Glomerular endothelial cell (primary cell): ENCODE measurements at places on chromosomes 11 and 22. TPM values are rescaled to one million over a fixed set of nuclear protein-coding genes. Genes with fewer than 3 reads are reported as not detected.

The NXPE4 gene
- not detected in 2 replicates for total RNA-seq

The KDELR3 gene
- total RNA-seq, result 36.2 and 61.1 TPM in 2 replicates

The CHRNA10 gene
- total RNA-seq, result 0.92 and 1.5 TPM in 2 replicates

The SLC22A12 gene
- total RNA-seq, result not detected in 2 replicates

The TSPAN4 gene
- 121 and 134 TPM in 2 replicates for total RNA-seq

The ISX gene
- total RNA-seq, result not detected in 2 replicates

The RAG2 gene
- not detected in 2 replicates for total RNA-seq

The DNAJB13 gene
- not detected in 2 replicates for total RNA-seq

The SLC25A18 gene
- not detected in 2 replicates for total RNA-seq

The BIK gene
- total RNA-seq, result 0.58 and 2.5 TPM in 2 replicates

The ACRV1 gene
- total RNA-seq, result not detected in 2 replicates

The SLC5A12 gene
- total RNA-seq, result 0.06 TPM in 1 of 2 replicates, not detected in the other

The RFPL2 gene
- total RNA-seq, result not detected in 2 replicates

The CDC42EP1 gene
- total RNA-seq, result 89.3 and 120 TPM in 2 replicates

The SPDYC gene
- total RNA-seq, result not detected in 2 replicates

- DNase-seq, result no peak
Measured at GRCh38 chr11:92380882-92381281, 156.3 kb downstream of the FAT3 start.

GRCh38 chr11:70033711-70034070, 44.4 kb upstream of the ANO1 start:
- DNase-seq, result no peak

- DNase-seq, result no peak
Measured at GRCh38 chr11:112810951-112811350, 150.3 kb upstream of the NCAM1 start.

GRCh38 chr11:538431-539051, 1.2 kb downstream of the LRRC56 start:
- no peak for DNase-seq

DNA sequence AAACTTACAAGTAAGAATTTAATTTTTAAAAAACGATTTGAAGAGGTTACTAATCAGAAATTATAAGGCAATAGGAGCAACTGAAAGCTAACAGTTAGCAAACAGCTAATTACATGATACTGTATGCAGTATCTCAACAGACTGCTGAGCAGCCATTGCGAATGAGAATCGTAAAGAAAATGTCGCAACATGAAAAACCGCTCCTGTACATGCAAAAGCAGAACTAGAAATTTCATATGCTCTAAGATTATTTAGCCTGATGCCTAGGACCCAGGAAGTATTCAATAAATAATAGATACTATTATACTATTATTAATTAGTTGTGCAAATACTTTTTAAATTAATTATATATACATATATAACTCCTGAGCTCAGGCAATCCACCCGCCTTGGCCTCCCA, 48.7 kb upstream of the EP300 start:
- DNase-seq, result no peak

- DNase-seq, result peak; percentile 9
Measured at GRCh38 chr22:39808081-39808480, 85.5 kb downstream of the ENTHD1 start.

GRCh38 chr11:2893935-2894334, 8.4 kb upstream of the CDKN1C start:
- DNase-seq, result no peak

DNA sequence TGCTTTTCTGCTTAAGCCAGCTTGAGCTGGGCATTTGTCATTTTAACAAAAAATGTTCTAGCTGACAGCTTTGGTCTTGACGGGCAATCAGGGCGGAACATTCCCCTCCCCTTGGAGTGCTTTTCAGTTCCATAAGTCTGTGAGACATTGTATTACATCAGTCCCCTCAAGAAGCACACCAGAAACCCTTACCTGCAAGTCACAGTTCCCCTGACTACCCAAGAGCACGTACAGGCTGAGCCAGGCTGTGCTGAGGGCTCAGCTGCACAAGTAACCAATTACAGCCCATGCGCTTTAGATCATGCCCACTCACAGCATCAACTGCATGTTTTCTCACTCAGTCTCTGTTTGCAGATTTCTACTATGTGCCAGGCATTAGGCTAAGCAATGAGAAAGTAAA, 19.1 kb downstream of the HIRA start:
- DNase-seq, result no peak

DNA sequence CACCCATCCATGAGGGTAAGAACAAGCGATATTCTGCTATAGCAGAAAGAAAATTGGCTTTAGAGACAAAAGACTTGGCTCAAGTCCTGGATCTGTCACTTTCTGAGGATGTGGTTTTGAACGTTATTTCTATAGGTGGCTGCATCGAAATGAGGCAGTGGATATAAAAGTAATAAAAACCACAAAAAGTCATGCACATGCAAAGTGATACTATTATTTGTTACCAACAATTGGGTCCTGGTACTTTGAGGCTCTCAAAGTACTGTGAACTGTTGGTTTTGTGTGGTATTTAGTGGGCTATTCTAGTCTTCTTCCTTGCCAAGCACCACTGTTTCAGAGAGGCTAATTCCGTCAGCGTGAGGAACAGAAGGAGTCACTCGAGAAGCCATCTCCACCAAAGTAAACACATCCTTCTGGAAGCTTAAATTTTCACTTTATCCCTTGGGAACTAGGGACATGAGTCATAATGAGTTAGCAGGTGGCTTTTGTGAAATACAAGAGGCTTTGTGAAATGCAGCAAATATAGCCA, 13.1 kb downstream of the UBASH3B start:
- no peak for DNase-seq

DNA sequence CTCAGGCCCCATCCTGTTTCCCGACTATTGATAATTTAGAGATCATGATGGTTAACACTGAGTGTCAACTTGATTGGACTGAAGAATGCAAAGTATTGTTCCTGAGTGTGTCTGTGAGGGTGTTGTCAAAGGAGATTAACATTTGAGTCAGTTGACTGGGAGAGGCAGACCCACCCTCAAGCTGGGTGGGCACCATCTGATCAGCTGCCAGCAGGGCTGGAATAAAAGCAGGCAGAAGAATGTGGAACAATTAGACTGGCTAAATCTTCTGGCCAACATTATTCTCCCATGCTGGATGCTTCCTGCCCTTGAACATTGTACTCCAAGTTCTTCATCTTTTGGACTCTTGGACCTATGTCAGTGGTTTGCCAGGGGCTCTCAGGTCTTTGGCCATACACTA, 1170.0 kb upstream of the CNTN5 start:
- no peak for DNase-seq

- DNase-seq, result no peak
Measured at GRCh38 chr11:57979532-57980079, 44.1 kb upstream of the OR9Q1 start.

GRCh38 chr11:12390687-12391110, 13.3 kb downstream of the PARVA start:
- DNase-seq, result no peak

GRCh38 chr11:85167038-85167437, 460.1 kb downstream of the DLG2 start:
- no peak for DNase-seq

DNA sequence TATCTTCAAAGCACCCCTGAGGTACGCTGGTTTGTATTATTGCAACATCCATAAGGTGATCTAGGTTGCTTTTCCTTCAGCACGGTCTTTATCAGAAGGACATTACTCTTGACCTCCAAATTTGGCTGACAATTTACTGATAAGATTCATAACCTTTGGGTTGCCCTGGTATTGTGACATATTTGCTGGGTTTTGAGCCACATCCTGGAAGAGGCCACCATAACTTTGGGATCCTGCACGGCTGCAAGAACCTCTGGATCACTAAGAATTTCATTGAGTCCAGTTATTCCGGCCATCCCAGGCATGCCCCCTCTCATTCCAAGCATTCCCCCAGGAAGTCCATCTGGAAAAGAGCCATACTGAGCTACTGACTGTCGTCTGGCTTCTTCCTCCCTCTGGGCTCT, 6.5 kb upstream of the PLET1 start:
- DNase-seq, result no peak

DNA sequence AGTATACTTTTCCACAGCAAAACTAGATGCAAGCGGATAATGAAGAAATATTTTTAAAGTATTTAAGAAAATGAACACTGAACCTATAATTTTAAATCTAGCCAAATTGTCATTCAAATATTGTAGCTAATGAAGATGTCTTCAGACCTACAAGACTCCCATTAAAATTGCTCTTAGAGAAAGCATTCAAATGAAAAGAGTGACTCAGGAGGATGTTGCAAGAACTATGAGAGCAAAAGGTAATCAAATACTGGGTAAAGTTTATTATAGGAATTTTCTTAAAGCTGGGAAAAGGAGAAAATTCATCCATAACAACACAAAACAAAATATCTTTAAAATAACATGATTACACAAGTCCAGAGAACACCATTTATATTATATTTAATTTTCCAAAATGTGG, 5.4 kb upstream of the POU2AF1 start:
- DNase-seq, result no peak

DNA sequence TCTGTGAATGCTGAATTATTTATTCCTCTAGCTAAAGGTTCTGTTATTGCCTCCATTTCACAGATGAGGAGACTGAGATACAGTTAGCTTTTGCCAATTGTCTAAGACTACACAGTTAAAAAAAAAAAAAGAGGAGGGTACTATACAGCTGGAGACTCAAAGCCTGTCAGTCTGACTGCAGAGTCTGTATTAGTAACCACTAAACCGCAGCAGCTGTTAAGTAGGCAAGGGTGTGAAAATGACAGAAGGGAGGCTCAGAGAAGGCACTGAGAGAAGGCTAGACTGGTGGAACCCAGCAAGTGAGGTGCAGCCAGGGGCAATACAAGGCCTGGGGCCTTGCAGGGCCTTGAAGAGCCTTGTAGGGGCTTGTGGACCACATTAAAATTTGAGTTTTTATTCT, 181.2 kb downstream of the CSNK2A3 start:
- DNase-seq, result no peak

DNA sequence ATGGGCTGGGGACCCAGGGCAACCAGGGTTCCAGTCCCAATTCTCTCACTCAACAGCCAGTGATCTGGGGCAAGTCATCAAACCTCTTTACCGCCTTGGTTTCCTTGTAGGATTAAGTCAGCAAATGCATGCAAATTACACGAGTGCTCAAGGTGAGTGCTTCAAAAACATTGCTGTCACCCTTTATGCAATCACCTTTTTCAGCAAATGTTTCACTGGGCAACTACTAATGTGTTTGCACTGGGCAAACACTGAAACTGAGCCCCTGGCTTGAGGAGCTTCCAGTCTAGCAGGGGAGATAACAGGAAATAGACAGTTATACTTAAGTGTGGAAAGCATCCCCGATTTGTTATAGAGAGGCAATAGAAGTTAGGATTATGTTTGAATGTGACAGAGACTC, 37.7 kb upstream of the DMC1 start:
- no peak for DNase-seq

DNA sequence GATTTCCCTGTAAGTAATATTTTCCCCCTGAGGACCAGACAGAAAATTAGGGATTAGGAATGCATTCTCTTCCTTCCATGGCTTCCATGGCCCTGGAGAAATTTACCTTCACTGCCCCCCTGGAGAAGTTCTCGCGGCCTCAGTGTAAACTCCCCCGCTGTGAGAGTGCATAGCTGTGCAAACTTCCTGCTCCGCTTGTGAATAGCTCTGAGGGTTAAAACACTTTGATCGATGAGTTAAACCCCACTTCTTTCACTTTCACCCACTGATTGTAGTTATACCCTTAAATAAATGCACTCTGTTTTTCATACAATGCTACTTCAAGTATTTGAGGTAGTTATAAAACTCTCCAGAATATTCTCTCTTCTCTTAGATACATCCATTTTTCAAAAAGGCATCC, 190.8 kb downstream of the DSCAML1 start:
- DNase-seq, result no peak

DNA sequence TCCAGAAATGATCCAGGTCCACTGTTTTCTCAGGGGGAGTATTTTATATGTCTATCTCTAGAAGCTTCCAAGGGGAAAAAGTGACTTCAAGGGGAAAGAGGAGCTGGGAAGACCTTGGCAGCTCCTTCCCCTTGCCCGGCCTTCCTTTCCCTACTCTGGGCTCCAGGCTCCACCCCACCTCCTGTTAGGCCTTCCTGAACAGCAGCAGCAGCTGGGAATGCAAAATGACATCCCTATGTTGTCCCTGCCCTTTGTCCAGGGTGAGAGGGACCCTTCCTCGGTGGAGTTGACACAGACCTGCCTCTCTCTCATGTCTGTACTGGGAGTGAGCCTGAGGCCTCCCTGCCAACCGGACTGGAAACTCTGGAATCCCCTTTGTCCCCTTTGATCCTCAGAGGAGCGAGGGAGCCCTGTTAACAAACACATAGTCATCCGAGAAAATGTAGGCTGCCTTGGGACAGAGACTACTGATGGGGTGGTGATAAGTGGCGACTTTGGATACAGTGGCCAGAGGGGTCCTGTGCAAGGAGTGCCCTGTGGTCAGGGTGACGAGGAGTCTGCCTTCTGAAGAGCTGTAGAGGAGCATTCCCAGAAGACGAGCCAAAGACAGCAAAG, 9.0 kb upstream of the MALAT1 start:
- no peak for DNase-seq

DNA sequence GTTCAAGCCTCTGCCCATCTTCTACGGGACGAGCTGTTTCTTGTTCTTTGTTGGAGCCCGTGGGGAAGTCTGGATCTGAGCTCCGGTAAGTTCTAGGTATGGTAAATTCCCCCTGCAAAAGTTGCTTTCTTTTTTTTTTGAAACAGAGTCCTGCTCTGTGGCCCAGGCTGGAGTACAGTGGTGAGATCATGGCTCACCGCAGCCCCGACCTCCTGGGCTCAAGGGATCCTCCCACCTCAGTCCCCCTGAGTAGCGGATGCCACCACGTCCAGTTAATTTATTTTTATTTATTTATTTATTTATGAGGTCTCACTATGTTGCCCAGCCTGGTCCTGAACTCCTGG, 35.5 kb upstream of the MOB2 start:
- DNase-seq, result no peak

DNA sequence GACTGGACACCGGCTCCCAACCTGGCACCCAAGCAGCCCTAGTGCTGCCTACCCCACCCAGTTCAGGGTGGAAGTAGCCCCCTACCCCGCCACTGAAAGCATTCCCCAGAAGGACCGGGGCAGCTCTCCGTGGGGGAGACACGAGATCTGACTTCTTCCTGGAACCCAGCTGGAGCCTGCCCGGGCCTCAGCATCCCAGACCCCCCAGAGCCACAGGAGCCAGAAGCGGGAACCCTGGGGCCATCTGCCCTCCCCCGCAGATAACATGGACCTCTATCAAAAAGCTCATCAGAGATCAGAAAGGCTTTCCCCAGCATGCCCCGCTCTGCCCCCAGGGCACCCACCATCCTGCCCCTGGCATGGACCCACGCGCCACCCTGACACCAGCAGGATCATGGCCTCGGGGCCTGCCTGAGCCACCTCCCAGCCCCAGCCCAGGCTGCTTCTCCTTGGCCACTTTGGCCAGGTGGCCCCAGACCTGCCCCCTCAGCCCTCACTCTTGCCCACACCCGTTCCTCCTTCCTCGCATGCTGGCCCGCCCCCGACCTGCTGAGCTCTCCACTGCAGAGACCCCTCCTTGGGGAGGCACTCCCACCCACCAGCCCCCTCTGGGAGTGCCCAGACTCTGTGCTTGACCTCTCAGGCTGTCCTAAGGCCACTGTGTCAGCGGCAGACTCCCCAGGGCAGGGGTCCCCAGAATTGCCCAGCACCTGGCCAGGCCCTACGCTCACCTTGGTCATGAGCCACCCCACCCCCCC, 17.1 kb downstream of the WNT7B start:
- DNase-seq, result no peak
